ENCODE measurements at places on chromosomes 7 and 10. TPM values are rescaled to one million over a fixed set of nuclear protein-coding genes. Genes with fewer than 3 reads are reported as not detected.

Gene NPSR1
- not detected for total RNA-seq

Gene GIMAP2
- 34.0 TPM for total RNA-seq

DNA sequence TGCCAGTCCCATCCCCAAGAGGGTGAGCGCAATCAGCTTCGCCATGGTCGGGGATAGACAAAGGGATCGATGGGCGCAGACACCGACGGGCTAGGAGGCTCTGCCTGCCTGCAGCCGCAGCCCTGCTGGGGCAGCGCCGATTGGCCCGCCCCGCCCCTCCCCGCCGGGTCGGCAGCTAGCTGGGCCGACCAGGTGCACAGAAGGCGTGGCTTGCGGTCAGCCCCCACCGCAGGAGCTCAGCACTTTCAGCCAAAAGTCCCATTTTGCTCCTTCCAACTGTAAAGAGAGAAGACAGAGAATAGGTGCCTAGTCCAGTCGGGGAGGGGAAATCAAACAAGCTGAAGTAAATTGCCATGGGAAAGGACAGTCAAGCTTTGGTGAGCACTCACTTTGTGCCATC, at the start of gene PON1:
TSS of gene PON1 (minus strand) at position 102 of the 400 bp plus-strand sequence. CDS start at position 45, 57 bp downstream.
- DNase-seq = no peak

Gene MBLAC1
- total RNA-seq = 2.1 TPM

DNA sequence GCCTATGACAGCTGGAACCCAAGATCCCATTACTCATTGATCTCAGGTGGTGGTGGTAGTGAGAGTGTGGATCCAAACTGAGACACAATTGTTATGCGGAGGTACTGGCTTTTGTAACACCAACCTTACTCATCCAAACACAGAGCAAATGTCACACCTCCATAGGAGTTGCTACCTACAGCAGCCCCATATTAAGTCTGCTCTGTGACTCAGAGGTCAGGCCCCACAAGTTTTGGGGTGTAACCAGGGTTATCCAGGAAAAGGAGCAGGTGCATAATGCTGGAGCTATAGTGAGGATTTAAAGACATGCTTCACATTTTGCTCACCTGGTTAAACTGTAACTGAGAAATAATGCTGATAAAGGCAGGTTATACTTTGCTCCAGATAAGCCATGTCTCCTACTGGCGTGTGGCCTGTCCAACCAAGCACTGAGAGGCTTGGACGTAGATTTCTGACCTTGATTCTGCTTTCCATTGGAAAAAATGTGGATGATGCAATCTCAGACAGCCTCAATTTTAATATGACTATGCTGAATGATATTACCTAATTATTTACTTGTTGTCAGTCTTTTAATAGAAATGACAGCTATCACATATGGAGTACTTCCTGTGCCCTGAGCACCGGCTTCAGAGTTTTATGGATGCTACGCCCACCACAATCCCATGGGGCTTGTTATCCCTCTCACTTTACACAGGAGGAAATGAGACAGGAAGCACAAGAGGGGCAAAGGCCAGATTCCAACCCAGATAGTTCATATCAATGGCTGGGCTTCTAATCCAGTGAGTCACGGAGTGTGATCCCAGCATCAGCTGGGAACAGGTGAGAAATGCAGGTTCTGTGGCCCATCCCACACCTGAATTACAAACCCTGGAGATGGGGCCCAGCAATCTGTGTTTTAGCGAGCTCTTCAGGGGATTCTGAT, 181.3 kb downstream of the CHN2 start:
- no peak for DNase-seq
